Right renal pelvis (tissue), 4 donors: ENCODE measurements at places on chromosomes 13 and 19. TPM values are rescaled to one million over a fixed set of nuclear protein-coding genes. Genes with fewer than 3 reads are reported as not detected.
A peak's percentile ranks its signal among the peaks of the same experiment; 100 is the strongest.

DNA sequence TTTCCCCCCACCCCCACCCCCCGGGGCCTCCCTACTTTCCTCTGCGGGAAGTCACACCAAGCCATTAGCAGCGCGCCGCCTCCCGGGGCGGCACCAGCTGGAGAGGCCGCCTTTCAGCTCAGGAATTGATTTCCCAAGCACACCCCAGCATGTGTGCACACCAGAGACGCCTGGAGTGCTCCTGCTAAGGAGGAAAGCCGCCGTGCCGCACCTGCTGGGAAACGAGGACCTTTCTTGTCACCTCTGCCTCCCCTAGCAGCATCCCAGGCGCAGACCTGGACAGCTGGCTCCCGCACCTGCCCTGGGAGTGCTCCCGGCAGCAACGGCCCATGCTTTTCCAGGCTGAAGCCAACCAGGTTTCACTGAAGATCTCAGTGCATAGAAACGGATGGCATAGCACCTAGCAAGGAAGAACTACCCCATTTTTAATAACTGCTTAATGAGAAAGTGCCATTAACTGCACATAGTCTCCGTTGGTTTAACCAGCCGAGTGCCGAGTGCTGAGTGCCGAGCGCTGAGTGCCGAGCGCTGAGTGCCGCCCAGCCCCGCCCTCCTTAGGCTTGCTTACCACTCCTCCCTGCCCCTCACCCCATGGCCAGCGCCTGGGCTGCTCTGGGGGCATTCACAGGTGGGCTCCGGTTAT, 165.0 kb downstream of the USP12 start:
- DNase-seq: no peak

- no peak for DNase-seq
These were observed 16.3 kb upstream of the TCF3 start for GRCh38 chr19:1668486-1669270.

GRCh38 chr13:48505012-48505411, 27.9 kb downstream of the RCBTB2 start:
- no peak for DNase-seq

GRCh38 chr13:49412749-49413148, 31.1 kb downstream of the CAB39L start:
- DNase-seq: no peak

DNA sequence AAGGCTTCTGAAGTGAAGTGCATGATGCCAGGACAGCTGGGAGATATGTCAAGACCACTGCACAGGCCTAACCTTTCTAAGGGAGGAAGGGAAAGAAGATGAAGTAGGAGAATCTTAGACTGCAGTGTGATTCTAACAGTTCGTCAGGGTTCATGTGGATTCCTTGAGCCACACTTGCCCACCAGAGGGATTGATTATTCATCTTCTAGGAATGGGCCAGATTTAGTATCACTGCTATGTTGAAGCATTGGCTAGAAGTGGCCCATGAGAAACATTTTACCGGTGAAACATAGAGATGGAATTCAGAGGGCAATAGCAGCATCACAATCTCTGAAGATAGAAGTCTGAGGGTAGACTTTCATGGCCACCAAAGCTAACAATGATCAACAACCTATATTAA, 550.8 kb upstream of the SLITRK1 start:
- DNase-seq: no peak

DNA sequence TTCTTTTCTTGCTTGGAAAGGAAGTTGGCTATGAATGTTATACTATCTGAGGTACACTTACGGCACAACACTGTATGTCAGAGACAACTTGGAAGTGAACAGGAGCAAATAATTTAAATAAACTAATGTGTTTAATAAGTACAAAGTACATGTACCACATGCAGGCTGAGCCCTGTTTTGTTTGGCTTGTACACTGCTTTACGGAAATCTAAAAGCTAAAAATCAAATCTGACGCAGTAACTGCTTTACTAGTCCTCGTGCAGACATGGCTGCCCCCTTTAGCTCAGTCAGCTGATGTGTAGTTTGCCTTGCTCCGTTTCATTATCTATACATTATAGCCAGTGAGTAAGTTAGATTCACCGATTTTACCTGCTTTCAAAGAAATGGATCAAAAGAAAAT, 36.5 kb downstream of the TDRD3 start:
- no peak for DNase-seq

- peak; percentile 33 for DNase-seq
These were observed 52.7 kb downstream of the TRPM4 start for GRCh38 chr19:49210108-49210900.

DNA sequence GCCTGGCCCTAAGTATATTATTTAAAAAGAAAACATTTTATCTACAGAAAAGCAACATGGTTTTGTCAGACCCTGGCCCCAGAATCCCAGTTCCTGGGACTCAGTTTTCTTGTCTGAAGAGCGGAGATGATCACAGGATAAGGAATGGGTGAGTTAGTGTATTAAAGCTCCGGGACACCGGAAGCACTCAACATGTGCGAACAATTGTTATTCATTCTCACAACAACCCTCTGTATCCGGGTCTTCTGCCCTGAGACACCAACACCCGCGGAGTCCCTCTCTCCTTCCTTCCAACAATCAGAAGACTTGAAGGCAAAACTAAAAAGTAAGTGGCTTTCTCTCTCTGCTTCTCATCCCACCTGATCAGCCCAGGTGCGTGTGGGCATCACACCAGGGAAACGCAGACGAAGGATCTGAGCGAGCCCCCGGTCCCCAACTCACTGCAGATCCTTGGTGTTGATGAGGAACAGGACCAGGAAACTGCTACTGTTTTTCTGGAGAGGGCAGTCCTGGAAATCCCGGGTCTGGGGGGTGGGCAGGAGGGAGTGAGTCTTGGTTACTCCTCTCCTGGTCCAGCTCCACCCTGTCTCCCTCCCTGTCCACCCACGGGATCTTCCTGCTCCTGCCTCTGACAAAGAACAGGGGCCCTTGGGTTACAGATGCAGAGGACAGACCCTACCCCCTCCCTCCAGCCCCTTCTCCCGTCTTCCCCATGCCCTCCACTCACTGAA, 2.0 kb downstream of the GPR108 start:
- DNase-seq: no peak

DNA sequence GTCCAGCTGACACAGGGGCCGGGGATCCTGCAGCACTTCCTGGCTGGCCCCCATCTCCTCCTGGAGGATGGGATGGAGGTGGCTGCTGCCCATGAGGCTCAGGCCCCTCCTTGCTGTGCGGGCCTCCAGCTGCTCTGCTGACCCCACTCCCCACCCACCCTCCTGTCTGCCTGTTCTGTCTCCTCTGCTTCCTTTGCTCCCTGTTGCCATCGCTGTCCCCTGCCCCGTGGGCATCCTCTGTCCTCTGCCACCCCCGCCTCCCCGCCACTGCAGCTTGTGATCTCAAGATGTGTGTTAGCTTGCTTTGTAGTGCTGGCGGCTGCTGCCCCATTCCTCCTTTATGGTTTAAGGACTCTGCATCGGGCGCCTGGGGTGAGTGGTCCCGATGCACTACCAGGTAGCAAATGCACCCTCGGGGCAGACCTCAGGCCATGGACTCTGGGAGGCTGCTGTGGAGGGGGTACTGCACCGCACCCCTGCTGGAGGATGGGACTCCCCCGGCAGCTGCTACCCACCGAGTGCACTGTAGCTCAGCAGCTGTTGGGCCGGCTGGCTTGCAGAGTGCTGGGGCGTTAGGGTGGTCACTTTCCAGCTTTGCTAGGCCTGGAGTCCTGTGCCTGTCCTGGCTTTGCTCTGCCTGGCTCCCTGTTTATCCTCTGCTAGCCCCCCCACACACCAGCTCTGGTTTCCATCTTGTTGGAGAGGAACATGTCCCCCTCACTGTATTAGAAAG, 15.8 kb upstream of the C19orf33 start:
- no peak for DNase-seq

DNA sequence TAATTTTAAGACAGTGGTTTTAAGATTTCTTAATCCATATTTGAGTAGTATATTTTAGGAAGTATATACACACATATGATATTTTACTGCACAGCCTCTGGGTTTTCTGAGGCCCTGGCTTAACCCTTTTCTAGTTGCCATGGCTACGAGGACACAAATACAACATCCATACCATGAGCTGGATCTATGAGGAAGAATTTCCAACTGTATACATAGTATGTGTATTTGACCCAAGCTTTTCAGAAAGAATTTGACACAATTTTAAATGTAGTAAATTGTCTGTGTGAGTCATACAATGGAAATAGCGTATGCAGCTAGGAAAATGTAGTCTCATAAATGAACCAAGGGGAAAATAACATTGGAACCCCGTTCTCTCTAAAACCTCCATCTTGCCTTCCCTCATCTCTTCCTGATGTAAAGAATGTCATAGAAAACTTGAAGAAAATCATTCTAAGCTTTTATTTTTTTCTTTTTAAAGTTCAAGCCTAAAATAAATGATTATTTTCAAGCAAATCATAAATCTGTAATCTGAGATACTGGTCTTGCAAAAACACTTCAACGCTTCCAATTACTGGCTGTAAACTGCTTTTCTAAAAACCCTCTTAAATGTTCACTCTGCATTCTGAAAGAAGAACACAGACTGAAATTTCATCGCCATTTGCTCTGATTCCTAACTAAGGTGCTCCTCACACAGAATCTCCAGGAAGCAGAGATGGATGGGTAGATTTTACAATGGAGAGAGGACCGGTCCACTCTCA, 172.4 kb downstream of the LACC1 start:
- no peak for DNase-seq

- DNase-seq: no peak
These were observed 19.2 kb downstream of the KLK5 start for GRCh38 chr19:50933640-50934039.

DNA sequence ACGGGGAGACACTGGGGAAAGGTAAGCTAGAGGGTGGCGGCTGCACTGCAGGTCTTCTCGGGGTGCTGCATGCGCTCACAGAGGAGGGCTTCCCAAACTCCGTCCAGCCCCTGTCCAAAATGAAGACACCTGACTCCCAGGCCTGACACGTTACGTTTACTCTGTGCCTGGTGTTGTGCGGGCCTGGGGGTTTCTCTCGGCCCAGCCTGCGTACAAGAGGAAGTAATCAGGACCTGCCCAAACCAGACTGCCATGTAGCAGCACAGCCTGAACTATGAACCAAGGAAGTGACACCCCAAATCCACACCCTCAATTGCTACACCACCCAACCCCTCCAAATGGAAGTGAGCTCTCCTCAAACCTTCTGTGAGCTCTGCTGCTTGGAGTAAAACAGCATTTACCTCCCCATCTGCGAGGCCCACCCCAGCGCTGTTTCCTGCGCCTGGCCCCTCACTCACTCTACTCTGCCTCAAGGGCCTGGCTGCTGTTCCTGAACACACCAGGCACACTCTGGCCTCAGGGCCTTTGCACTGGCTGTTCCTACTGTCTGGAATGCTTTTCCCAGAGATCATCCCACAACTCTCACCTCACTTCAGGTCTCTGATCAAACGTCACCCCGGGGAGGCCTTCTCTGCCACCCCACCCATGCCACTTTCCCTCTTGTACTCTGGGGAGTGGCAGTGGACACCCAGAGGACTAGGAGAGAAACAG, 3.0 kb downstream of the HSPBP1 start:
- no peak for DNase-seq

GRCh38 chr13:36331280-36331679, 14.9 kb downstream of the SPART start:
- DNase-seq: no peak

GRCh38 chr13:25874907-25875306, 176.9 kb downstream of the SHISA2 start:
- no peak for DNase-seq

DNA sequence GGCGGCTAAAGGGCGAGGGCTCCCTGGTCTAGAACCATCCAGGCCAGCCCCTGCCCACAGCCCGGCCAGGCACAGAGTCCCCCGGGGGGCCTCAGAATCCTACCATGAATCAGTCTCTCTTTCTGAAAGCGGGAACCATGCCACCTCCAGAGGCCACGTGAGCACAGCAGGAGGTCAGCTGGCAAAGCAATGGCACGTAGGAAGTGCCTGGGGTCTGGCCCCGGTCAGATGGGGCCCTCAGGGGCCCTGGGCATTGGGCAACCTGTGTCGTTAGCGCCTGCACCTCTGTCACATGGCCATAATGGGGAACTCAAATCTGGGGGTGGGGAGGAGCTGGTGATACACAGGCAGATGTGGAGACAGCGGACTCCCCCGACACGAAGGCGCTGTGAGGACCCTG, 8.8 kb downstream of the MFSD12 start:
- no peak for DNase-seq

DNA sequence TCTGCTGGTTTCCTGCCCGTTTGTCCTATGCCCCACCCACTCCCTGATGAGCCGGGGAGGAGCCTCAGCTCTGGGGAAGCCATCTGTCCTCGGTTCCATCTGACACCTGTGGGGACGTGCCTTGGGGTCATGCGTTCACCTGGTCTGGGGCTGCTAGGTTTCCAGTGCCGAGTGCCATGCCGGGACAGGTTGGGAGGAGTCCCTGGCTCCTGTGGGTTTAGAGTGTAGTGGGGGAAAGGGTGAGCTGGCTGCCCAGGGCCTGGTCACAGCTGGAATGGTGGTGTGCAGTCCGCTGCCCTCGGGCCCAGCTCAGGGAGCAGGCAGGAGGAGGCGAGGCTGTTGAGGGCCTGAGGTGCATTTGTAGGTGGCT, 2.5 kb downstream of the KDM4B start:
- no peak for DNase-seq

Gene DLL3
- polyA plus RNA-seq: 0.64 TPM

Gene SBK2
- 0.97 TPM for polyA plus RNA-seq

Gene KLK5
- polyA plus RNA-seq: 2.6 TPM

Gene SMARCA4
- polyA plus RNA-seq: 149 TPM

Gene KLK3
- 0.28 TPM for polyA plus RNA-seq

Gene CYP4F8
- polyA plus RNA-seq: not detected

Gene CACNA1A
- polyA plus RNA-seq: 1.7 TPM

Gene ELL
- 9.4 TPM for polyA plus RNA-seq

Gene NPHS1
- polyA plus RNA-seq: 143 TPM
